Fibroblast of skin of scalp (primary cell): ENCODE measurements at places on chromosomes 11 and 22.

- DNase-seq, result no peak
Observed at GRCh38 chr11:330694-331357, 10.2 kb upstream of the IFITM3 start.

DNA sequence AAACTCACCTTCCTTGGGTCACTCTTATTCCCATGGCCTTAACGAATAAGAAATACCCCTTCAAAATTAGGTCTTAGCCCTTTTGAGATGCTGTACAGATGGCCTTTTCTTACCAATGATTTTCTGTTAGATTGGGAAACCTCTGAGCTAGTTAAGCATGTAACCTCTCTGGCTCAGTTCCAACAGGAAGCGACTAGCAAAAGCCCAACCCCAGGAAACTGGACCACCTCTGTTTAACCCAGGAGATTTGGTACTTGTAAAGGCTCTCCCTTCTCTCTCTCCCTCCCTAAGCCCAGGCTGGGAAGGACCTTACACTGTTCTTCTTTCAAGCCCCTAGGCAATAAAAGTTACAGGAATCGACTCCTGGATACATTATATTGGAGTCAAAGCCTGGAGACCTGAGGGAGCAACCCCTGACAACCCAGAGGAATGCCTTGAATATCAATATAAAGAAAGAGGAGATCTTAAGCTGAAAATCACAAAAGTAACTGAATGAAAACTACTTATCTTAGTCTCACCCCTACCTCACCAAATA, 11.7 kb downstream of the APIP start:
- no peak for DNase-seq

DNA sequence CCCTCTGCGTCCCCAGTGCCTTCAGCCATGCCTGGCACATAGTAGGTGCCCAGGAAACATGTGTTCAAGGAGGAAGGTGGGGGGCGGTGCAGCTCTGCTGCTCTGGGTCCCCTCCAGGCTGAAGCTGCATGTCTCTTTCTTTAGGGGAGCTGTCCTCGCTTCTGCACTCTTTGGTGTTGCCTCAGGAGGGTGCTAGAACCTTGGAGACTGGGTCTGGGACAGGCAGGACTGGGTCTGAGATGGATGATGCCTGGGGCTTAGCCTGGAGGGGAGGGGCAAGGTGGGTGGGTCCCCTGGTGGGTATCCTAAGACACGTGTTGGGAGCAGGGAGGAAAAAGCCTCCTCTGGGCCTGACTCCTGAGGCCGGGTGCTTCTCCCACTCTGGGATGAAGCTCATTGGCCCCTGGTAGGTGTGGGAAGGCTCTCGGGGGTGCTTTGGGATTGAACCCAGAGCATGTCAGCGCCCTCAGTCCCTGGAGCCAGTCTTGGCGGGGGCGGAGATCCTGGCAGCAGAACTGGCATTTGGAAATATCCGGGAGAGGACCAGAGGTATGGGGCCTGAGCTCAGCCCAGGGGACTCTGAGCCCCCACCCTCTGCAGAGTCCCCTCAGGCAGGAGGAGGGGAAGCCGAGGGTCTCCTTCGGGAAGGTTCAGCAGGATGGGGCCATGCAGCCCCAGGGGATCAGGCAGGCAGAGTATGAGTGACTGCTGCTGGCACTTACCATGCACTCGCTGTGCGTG, 6.7 kb upstream of the GSTP1 start:
- no peak for DNase-seq

GRCh38 chr22:28151151-28151816, 232.2 kb upstream of the PITPNB start:
- no peak for DNase-seq

GRCh38 chr11:11149671-11150459, 203.2 kb downstream of the CSNK2A3 start:
- DNase-seq, result no peak

DNA sequence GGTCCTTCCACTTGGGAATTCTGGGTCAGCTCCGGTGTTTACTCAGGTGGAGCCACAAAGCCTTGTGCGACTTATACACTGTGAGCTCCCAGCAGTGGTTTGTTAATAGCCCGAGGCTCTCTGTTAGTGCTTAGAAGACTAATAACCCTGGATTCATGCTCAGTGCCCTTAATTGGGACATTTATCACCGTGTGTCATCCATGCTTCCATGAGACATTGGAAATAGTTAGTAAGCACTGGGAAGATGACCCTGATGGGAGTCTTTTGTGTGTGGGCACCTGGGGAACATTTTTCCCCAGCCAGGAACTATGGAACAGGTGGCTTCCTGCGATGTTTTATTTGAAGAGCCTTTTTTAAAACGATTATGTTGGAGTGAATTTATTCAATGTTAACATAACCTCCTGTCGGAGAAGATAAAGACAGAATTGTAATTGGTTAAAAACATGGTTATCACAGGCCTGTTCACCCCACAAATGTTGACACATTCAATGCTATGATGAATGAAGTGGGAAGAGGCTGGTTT, 188.9 kb downstream of the MYO18B start:
- no peak for DNase-seq

DNA sequence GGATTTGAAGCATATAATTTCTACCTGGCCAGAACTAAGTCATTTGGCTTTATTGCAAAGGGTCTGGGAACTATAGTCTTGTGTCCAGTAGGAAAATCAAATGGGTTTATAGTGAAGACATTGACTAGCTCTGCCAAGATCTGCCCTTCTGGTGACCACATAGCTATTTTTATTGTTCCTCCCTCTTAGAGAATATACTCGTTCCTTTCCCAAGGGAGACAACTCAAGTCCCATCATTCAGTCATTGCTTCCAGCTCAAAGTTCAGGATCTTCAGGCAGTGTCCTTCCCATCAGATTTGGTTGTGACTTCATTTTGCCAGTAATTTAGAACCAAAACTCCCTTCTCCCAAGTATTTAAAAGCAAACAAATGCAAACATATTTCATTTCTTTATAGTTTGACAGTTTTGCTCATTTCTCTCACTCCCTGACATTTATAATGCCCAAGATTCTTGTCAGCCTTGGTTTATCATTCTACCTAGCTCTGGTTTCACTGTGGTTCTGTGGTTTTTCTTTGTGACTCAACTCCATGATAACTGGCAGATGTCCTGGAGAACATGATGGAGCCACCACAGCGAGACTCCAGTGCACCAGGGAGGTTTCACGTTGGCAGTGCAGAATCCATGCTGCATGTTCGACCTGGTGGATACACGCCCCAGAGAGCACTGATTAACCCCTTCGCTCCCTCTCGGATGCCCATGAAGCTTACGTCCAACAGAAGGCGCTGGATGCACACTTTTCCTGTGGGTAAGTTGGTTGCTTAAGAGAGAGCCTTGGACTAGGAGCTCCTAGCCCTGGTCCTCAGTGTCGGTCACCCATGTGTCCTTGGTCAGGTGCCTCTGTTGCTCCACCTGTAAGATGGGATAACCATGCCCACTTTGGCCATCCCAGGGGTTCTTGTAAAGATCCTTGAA, 64.9 kb downstream of the DEPDC5 start:
- DNase-seq, result peak; percentile 16

- no peak for DNase-seq
Observed at GRCh38 chr11:33598426-33599069, 102.1 kb downstream of the C11orf91 start.

DNA sequence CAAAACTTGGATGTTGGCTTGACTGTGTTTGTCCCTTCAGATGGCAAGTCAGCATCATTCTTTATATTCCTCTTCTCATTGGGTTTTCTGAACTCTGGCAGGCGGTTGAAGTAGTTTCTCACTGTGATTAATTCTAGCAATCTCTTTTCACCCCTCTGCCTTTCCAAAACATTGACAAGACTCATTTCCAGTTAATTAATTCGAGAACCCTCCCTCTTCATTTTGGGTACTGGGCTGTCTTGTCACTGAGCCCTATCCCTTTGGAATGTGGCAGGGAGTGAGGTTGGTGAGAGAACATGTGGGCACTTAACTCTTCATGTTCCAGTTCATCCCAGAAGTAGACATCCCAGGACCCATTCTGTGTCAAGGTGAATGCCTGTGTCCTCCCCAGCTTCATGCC, 133.0 kb downstream of the WNT7B start:
- no peak for DNase-seq

- no peak for DNase-seq
Observed at GRCh38 chr22:31872209-31872608, 72.1 kb upstream of the YWHAH start.

DNA sequence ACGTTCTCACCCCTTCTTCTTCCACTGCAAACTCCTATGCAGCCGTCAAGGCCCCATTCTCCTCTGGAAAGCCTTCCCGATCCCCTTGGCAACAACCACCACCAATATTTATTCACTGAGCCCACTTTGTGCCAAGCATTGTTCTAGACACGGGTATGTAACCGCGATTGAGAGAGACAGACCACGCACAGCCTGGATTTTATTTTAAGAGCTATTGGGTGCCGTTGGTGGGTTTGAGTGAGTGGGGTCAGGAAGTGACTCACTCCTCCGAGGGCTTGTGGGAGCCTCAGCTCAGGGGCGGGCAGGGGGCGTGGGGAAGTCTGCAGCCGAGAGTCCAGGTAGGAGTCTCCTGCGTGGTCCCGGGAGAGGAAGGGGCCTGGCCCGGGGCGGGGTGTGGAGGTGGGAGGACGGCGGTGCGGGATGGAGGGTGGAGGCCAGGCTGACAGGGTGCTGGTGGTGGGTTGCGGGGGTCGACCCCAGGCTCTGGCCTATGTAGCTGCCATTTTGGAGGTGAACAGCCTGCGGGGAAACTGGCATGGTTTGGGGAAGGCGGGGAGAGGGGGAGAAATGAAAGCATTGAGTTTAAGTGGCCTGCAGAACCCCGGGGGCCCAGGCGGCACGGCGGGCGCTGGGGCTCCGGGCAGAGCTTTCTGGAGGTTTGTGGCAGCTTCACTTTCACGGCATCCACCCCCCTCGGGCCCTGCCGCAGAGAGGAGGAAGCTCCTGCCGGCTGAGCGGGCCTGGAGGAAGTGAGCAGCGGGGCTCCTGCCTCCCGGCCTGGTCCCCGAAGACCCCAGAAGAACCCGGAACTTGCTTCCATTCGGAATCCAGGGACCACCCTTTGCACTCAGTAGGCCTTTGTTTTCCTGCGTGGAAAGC, 547 bp downstream of the PARVG start:
- DNase-seq, result no peak

- no peak for DNase-seq
Observed at GRCh38 chr11:24406980-24407379, 89.9 kb upstream of the LUZP2 start.

- peak; percentile 51 for DNase-seq
Observed at GRCh38 chr11:63919267-63920125, 2.5 kb upstream of the RCOR2 start.

GRCh38 chr11:92314499-92314898, 89.9 kb downstream of the FAT3 start:
- no peak for DNase-seq

DNA sequence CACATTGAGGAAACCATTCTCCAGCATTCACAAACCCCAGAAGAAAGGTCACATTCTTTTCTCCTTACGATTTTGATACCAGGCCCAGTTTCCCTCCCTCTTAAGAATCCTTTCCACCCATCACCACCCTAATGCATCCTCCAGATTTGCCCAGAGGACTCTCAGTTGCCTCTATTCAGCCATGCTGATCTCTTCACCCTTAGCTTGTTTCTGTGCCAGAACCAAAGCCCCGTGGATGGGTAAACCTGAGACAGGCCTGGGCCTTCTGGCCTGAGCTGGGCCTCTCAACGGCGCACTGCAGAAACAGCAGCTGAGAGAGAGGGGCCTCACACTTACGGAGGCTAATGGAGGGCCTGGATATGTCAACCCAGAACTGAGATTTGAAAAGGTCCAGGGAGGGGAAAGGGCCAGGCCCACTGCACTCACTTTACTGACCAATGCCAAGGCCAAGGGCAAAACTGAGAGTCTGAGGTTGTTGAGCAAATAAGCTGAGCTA, 32.2 kb upstream of the OAF start:
- DNase-seq, result no peak

GRCh38 chr22:35728639-35729308, 11.1 kb downstream of the APOL5 start:
- no peak for DNase-seq
